ENCODE measurements at places on chromosomes 12 and 14.

DNA sequence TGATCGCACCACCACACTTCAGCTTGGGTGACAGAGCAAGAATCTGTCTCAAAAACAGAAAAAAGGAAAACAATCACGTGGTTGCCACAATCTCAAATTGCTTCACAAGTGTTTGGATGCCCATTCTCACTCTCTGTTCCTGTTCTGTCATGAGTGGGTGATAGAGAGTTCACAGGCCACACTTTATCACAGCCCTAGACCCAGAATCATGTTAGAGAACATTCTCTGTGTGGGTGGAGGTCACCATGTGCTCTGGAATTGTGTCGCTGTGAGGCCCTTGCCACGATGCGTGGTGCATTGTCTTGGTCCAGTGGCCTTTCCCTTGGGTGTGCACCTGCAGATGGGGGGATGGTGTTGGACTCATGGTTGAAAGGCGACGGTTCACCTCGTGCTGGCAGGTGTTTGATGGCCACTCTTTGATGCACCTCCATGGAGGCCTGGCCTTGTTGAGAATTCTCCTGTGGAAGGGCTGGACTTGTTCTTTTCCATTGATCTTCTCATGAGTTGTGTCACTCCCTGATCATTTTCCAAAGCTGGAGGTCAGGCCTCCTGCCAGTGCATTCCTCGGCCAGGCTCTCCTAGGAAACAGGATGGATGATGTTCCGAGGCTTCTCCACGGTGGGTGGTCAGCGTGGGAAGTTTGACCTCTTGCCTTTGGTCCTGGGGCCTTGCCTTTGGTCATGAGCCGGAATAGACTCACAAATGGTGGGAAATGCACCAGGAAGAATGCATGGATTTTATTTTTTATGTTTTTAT, 91.9 kb downstream of the SLC24A4 start:
- DNase-seq: no peak

DNA sequence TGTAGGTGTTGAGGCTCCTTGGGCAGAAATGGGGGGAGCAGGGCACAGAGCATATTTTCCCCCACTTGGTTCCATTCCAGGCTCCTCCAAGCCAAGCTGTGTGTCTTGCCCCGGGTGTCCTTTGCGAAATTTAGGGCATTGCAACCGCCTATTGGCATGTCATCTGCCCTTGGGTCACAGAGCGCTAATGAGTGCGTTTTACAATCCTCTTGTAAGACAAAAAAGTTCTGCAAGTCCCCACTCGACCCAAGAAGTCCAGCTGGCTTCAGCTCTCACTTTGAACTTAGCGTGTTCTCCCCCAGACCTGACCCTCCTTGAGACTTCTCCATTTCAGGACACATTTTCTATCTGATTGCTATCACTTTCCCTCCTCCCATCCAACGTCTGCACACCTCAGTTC, 6.1 kb upstream of the LRTM2 start:
- no peak for DNase-seq

DNA sequence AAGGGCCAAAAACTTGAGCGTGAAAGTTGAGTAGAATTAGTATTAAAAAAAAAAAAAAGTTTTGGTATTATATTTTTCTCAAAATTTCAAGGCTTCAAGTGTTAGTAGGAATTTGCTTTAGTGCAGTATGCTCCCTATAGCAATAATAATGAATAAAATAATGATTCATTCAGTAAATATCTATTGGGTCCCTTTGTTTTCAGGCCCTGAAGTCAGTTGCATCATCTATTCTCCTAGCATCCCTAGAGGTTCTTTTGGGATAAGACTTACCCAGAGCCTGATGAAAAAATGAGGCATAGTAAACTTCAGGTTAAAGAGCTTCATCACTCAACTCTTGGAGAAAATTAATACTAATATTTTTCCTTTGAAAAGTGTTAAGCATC, 1.1 kb downstream of the KMT5A start:
- DNase-seq: no peak

DNA sequence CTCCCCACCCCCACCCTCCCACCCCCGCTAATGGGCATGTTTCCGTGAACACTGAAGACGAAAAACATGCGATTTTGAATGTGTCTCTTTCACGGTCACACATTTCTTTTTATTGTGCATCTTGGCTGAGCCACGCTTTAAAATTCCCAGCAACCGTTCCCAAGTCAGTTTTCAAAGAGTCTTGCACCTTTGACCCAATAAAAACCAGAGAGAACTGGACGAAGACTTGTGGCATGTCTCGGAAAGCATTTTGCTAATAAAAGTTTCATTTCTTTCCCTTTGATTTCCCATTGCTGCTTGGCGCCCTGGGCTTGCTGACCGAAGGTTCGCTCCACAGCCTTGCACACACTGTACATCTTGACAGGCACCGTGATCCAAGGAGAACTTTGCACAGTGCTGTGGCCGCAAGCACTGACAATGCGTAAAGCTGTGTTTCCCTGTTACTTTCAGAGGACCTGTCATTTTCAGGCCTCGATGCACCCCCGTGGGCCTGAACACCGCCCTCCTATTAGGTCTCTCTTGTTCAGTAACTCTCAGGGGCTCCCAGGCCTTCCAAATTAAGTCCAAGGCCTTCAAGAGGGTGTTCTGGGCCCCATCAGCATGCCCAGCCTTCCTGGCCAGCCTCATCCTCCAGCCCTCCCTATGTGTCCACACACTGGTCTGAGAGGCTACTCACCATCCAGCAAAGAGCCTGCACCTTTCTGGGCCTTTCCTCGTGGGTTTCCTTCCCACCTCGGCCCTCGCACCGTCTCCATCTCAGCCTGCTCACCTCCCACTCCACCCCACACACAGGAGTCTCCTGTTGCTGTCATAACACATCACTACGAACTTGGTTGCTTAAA, 63.4 kb upstream of the DIO3 start:
- DNase-seq: no peak

GRCh38 chr12:130636370-130636769, 79.7 kb downstream of the RIMBP2 start:
- DNase-seq: no peak

DNA sequence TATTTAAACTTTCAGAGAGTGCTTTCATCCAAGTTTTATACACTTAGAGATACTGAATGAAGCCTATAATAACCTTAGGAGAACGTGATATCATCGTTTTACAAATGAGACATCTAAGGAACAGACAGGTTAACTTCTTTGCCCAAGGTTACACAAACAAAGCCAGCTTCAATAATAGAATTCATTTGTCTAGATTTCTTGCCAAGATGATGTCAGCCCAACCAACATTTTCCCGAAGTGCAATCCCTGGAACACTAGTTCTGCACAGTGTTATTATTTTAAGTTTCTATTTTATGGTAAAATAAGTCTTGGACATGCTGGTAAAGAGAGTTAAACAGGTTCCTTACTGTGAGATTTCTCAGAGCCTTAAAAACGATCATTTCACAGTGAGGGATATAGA, 174.6 kb downstream of the SLC25A21 start:
- no peak for DNase-seq

GRCh38 chr12:69844416-69844815, 19.4 kb downstream of the MYRFL start:
- DNase-seq: no peak

DNA sequence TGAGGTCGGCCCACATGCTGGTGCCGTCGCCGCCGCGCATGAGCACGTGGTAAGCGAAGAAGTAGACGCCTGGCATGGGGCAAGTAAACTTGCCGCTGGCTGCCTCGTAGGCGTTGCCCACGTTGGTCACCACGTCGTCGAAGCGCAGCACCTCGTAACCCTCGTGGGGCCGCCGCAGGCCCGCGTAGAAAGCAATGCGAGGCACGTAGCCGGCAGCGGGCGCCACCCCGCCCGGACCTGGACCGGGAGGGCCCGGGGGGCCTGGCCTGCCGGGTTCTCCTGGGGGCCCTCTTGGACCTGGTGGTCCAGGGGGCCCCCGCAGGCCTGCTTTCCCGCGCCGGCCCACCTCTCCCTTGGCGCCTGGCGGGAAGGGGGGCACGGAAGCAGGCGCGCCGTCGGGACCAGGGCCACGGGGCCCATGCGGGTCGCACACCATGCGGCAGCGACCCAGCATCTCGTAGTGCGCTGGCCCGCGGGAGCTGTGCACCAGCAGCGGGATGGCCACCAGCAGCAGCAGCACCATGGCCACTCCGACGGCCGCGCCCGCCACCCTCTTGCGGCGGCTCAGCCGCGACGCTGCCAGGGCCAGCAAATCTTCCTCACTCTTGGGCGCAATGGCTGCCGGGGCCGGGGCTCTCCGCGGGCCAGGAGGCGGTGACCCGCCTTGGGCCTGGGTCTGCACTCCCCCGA, 888 bp downstream of the C1QL4 start:
- no peak for DNase-seq

GRCh38 chr14:61153914-61154545, 127.1 kb downstream of the TMEM30B start:
- DNase-seq: no peak

- no peak for DNase-seq
Observed at GRCh38 chr12:63348556-63348955, 197.6 kb upstream of the AVPR1A start.

DNA sequence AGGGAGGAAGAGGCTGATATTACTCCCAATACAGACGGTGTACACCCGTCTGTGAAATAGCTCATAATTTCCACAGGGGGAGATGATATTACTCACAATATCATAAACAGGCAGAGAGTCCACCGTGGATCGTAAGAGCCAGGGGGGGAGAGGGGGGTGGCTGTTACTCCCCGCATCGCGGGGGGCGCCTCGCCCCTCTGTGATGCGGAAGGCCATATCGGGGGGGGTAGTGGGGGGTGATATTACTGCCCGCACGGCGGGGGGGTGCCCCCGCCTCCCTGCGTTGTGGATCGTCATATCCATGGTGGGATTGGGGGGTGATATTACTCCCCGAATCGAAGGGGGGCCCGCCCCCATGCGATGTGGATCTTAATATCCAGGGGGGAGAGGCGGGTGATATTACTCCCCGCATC, 91.9 kb downstream of the FRMD6 start:
- DNase-seq: no peak

GRCh38 chr12:28558250-28558649, 368.0 kb downstream of the CCDC91 start:
- no peak for DNase-seq

- DNase-seq: peak; percentile 52
Observed at GRCh38 chr14:63727231-63727735, 582 bp downstream of the SGPP1 start.

DNA sequence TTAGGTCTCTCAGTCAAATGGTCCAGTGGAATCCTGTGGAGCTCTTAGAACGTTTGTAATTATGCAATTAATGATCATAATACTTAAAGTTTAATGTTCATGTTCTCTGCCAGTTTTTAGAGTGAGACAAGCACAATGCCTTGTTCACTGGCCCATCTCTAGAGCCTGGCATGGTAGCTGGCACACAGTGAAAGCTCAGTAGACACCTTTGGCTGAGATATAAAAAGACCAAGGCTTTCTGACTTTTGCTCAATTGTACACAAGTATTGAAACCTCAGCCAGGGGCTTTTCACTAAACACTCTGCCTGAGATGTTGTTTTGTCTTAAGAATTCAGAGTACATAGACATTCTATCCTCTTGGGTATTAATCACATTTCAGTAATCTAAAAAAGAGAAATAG, 241.8 kb upstream of the ATP2B1 start:
- no peak for DNase-seq

GRCh38 chr14:105092171-105093037, 27.2 kb upstream of the GPR132 start:
- no peak for DNase-seq

DNA sequence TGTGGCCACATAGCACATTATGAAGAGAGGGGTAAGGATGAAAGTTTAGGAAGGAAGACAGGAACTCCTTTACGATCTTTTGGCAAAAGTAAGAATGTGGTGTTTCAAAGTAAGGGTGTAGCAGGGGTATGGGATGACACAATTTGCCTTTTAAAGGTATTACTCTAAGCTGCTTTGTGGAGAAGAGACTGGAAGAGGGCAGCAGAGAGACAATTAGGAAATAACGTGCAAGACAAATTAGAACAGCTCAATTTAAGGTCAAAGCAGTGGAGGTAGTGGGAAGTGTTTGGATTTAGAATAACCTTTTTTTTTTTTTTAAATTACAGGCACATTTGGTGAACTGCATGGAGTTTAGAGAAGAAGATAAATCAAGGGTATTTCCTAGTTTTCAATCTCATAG, 342.6 kb downstream of the NOVA1 start:
- no peak for DNase-seq

DNA sequence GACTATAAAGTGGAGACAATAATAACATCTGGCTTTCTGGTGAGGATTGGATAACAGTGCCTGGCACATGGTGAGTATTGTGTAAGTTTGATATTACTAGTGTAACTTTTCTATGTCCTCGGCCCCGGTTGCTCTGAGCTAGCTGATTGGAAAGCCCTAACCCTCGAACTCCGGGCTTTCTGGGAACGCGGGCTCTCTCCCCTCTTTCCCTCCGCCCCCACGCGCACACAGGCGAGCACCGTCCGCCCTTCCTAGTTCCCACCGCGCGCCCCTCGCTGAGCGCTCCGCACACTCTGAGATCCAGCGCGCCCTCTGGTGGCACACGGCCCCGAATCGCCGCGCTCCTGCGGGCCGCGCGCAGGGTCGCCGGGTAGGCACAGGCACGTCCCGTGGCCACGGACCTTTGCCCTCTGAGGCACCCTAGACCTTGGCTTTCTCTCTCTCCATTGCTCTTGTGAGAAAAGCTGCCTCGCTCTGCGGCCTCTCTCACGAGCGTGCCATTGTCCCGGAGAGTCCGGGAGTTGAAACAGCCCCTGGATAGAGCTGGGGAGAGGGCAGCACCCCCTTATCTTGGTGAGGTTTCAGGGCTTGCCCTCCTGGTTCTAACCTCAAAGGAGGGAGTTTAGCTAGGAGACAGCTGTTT, 23.2 kb upstream of the ESRRB start:
- DNase-seq: no peak

DNA sequence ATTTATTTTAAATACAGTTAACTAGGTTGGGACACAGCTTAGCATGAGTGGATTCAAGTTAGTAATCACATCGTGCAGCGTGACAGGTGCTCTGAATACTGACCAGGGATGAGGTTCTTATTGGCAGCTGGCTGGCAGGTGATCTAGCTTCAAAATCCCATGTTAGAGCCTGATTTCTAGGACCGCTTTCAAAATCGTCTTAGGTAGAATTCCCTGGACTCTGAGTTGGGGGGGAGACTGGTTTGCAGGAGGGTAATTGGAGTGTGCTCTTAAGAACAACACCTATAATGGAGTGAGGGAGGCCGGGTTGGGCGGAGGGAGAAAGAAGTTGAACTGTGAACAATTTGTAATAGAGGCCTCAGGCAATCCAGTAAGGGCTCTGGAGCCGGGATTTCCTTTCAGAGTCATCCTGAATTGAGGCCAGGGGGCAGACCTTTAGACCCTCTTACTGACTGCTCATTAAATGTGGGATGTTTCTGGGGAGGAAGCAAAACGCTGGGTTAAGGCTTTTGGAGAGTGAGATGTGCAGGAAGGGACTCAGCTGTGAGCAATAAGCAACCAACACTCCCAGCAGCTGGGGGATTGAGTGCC, 874 bp upstream of the YARS2 start:
- no peak for DNase-seq
